Heart right ventricle (tissue), 16 donors: ENCODE measurements at places on chromosomes 11 and 22. TPM values are rescaled to one million over a fixed set of nuclear protein-coding genes. Genes with fewer than 3 reads are reported as not detected.
A peak's percentile ranks its signal among the peaks of the same experiment; 100 is the strongest.

Gene TSGA10IP
- polyA plus RNA-seq, result not detected

Gene KCNE3
- 1.2 TPM for polyA plus RNA-seq

DNA sequence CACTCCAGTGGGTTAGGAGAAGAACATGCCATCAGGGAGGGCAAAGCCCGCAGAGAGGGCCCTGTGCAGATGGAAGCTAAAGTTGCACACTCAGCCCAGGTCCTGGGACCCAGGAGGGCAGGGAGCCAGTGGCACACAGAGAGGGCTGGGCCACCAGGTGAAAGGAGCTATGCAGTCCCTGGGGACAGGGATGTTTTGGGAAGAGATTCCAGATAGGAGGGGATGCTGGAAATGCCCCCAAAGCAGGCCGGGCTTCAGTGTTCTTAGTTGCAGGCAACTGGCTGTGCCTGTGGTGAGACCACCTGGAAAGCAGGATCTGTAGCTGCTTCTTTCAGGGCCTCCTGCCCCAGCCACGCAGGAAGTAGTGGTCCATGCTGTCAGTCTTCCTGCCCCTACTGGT lies 19.6 kb downstream of the ANKK1 start:
- no peak for DNase-seq

DNA sequence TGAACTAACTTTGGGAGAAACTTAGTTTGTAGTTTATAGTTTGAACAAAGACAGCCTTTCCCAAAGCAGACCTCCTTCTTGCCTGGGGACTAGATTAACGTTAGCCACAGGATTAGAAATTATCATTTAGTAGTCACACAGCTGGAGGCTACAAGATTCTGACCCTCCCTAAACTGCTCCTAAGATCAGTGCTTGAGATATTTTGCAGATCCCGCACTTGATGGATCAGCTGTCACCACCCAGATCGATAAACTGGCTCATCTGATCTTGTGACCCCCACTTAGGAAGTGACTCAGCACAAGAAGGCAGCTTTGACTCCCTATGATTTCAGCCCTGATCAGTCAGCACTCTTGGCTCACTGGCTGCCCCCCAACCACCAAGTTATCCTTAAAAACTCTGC lies 1.6 kb downstream of the SLC22A24 start:
- no peak for DNase-seq

- DNase-seq, result no peak
Measured at GRCh38 chr11:88012456-88012855, 162.8 kb downstream of the RAB38 start.

GRCh38 chr11:18100926-18101656 lies 4.8 kb downstream of the SAAL1 start:
- no peak for DNase-seq

- DNase-seq, result no peak
Measured at GRCh38 chr22:35102663-35103062, 36.7 kb downstream of the ISX start.

- peak; percentile 63 for DNase-seq
Measured at GRCh38 chr22:45863981-45864751, 112.8 kb downstream of the WNT7B start.
